CD4-positive, alpha-beta T cell treated with Interleukin-12 subunit alpha and Interleukin-12 subunit beta, for 1 hour (primary cell): ENCODE measurements at places on chromosomes 12 and 14.

- DNase-seq, result no peak
Measured at GRCh38 chr12:4279198-4279690, 5.7 kb downstream of the CCND2 start.

DNA sequence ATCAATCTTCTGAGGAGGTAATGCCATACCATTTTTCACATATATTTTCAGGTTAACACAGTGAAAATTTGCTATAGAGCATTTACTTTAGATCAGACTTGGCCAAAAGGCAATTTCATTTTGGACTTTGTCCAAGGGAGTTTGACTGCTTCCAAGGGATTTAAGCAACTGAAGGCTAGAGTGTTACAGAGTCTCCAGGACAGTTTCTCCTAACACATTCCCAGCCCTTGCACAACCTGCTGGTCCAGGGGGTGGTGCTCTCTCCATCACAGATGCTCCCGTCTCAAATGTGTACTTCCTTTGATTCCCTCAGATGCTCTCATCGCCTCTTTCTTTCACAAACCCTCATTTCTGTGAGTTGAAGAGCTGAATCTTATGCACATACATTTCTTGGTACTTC lies 143.1 kb downstream of the TPH2 start:
- DNase-seq, result no peak

- no peak for DNase-seq
Measured at GRCh38 chr12:119486599-119487154, 106.9 kb upstream of the TMEM233 start.

DNA sequence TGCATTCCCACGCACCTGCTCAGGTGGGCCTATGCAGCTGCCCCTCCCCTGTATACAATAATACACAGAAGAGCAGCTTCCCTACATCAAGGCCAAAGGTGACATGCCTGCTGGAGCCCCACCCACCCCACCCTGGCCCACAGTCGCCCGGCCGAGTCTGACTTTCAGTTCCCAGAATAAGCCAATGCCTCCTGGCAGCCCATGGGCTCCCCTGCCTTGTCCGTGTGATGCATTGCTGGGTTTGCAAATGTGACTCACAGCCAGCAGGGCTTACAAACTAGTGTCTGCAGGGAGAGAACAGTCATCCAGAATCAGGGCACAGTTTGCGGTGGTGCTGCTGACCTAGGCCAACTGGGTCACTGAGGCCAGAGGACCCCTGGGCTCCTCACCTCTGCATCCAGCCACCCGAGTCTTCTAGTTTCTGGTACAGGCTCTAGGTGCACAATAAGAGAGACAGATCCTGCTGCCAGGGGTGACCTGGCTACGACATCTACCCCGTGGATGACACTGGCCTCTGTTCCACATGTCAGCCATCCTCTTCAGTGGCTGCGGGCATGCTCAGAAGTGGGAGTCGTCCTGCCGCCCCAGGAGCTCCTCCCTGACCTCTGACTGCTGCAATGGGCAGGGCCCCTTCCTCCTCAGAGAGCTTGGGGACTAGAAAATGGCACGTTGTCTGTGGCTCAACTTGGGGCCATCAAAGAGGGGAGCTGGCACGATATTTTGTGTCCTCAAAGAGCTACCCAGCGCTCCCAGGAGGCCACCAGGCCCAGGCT lies 84.5 kb downstream of the CHGA start:
- no peak for DNase-seq

- no peak for DNase-seq
Measured at GRCh38 chr12:40648519-40648918, 43.7 kb upstream of the CNTN1 start.

DNA sequence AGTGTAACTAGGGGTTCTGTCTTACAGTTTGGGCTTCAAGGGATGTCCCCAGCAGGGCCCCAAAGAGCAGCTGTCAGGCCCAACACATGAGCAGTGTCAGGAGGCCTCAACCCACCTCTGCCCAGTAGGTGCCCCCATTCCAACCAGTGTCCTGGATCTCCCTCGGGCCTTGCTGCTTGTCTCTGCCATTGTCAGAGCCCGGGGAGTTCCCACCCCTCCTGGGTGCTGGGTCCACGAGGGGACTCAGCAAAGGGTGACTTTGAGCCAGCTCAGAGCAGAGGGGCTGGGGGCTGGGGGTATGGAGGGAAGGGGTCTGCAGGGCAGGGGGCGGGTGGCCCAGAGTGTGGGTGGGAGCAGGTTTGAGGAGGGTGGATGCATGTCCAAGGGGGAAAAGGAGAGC lies 18.0 kb upstream of the BEGAIN start:
- DNase-seq, result no peak

DNA sequence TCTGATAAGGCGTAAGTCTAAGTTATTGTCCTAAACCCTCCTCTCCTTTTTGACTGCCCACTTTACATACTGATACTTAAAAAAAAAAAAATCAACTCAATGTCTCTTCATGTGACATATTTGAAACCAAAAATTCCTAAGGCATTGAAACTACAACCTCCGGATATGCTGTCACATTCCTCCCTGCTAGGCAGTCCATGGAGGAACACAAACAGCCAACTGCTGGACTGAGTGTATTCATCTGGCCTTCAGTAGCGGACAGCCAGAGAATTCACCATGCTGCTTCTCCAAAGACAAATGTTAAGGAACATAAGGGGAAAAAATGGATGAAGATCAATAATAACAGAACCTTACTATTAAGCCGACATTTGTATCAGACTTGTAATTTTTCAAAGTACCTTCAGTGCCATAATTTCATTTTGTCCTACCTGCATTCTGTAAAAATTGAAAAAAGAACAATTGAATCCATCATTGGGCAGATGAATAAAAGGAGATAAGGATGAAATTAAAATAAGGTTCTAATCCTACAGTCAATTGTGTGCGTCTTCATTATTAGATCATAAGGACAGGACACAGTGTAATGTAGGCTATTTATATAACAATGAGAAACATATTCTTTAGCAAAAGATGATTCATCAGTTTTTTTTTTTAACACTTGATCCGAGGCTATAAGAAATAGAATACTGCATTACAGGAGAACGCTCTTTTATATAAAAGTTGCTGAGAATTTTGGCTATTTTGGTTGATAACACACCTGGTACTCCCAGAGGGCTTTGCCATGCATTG lies 12.2 kb downstream of the RERG start:
- no peak for DNase-seq

DNA sequence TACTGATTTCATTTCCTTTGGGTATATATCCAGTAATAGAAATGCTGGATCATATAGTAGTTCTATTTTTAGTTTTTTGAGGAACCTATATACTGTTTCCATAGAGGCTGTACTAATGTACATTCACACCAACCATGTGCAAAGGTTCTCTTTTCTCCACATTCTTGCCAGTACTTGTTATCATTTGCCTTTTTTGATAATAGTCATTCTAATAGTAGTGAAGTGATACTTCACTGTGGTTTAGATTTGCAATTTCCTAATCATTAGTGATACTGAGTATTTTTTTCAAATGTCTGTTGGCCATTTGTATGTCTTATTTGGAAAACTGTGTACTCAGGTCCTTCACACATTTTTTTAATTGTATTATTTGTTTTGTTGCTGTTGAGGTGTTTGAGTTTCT lies 148.2 kb upstream of the NAV3 start:
- no peak for DNase-seq

DNA sequence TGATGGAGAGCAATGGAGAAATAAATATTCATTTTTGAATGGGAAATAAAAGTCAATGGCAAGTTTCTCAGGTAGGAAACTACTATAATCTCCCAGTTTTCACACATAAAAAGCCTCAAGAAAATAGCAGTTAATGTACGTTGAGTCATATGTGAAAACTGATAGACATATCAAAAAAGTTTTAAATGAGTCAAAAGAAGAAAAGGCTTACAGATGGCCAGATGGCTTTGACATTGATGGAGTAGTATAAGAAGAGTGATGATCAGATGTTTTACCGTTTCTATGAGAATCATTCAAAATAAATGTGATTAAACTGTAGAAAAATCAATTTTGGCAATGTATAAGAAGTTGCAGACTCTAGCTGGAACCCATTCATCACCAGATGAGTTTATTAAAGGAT lies 97.8 kb downstream of the LLPH start:
- DNase-seq, result no peak

- no peak for DNase-seq
Measured at GRCh38 chr14:76832503-76832988, 6.3 kb downstream of the LRRC74A start.
